Fibroblast of lung (primary cell): ENCODE measurements at places on chromosomes 7 and 10. TPM values are rescaled to one million over a fixed set of nuclear protein-coding genes. Genes with fewer than 3 reads are reported as not detected.

IDI2 gene
- not detected in 2 replicates for total RNA-seq

ATOH7 gene
- under 0.01 TPM in 1 of 2 replicates, not detected in the other for total RNA-seq

ANXA8 gene
- 0.26 TPM in 1 of 2 replicates, not detected in the other for total RNA-seq

CALN1 gene
- not detected in 2 replicates for total RNA-seq

TMEM176B gene
- total RNA-seq: 26.8 and 95.3 TPM in 2 replicates

RASA4B gene
- 1.5 and 2.1 TPM in 2 replicates for total RNA-seq

UCMA gene
- not detected in 2 replicates for total RNA-seq

SLC16A9 gene
- total RNA-seq: 0.26 and 0.66 TPM in 2 replicates

SFXN2 gene
- 1.0 and 3.1 TPM in 2 replicates for total RNA-seq

KAZALD1 gene
- total RNA-seq: 14.4 and 19.8 TPM in 2 replicates

NAT16 gene
- not detected in 2 replicates for total RNA-seq

SNX13 gene
- total RNA-seq: 37.5 and 42.9 TPM in 2 replicates

KIAA1549 gene
- total RNA-seq: 0.66 and 0.77 TPM in 2 replicates

APBB1IP gene
- 1.5 and 3.1 TPM in 2 replicates for total RNA-seq

MSMB gene
- total RNA-seq: not detected in 2 replicates

OPALIN gene
- total RNA-seq: not detected in 2 replicates

ABCC2 gene
- total RNA-seq: 0.26 and 0.66 TPM in 2 replicates

FAM170B gene
- not detected in 2 replicates for total RNA-seq

IL6 gene
- 22.1 and 33.7 TPM in 2 replicates for total RNA-seq

SRGN gene
- 147 and 363 TPM in 2 replicates for total RNA-seq

TRPV6 gene
- total RNA-seq: not detected in 2 replicates

AKR1C4 gene
- total RNA-seq: not detected in 2 replicates

CFAP70 gene
- total RNA-seq: 1.0 and 1.3 TPM in 2 replicates

AKR1C2 gene
- 10.6 and 13.4 TPM in 2 replicates for total RNA-seq

OR6B1 gene
- not detected in 2 replicates for total RNA-seq

DYNC1I1 gene
- under 0.01 and 0.17 TPM in 2 replicates for total RNA-seq

RPEL1 gene
- 0.17 and 0.26 TPM in 2 replicates for total RNA-seq

CALU gene
- total RNA-seq: 538 and 636 TPM in 2 replicates
